ENCODE measurements at places on chromosomes 7 and 10.

DNA sequence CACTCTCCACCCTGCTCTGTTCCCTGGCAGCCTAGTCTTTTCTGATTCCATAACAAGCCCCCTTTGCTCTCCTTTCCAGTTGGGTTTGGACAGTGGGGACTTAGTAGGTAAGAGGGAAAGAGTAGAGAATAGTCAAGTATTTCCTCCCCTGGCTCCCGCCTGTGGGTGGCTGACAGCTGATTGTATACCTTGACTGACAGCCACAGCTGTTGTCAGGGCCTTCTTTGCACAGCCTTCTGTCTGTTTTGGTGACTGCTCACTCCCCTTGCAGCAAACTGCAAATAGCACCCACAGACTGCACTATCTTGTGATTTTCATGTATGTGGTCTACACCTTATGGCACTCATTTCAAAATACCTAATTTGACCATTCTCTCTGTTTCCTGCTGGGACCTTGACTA lies 486.3 kb downstream of the ACTR3B start:
- no peak for DNase-seq

DNA sequence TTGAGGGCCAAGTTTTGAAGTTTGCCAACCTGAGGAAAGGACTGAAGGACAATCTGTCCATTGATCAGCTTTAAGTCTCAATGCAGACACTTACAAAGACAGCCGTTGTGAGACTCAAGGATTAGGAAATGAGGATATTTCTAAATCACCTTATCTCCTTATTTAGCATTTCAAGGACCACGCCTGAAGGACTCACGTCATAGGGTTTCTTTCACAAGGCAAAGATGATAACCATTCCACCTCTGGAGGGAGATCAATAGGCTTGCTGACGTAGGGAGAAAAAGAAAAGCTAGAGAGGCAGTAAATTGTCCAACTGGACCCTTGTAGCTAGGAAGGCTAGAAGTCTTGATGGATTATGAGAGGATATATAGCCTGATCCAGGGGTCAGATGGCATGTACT lies 3.3 kb upstream of the ASB4 start:
- DNase-seq = no peak

DNA sequence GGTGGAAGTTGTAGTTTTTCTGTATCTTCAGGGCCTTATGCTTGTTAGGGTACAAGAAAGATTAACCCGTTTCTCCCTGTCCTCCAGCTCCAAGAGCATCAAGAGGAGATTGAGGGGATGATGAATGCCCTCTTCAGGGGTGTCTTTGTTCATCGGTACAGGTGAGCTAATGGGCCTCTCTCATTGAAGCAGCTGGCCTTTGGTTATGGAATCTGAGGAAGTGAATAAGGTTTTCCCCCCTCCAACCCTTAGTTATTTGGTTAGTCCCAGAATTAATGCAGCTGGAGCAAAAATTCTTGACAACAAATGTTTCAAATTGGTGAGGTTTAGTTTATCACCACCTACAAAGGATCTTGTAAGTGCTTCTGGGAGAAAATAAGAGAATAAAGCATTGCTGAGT lies 17.5 kb downstream of the STAG3 start:
- no peak for DNase-seq

- DNase-seq = no peak
These were observed 27.0 kb upstream of the GLI3 start for GRCh38 chr7:42263971-42264370.

- DNase-seq = no peak
These were observed 335.4 kb upstream of the PFKP start for GRCh38 chr10:2731940-2732339.

GRCh38 chr7:103912891-103913605 lies 76.4 kb downstream of the RELN start:
- no peak for DNase-seq

GRCh38 chr10:20740120-20740519 lies 157.0 kb downstream of the NEBL start:
- no peak for DNase-seq

GRCh38 chr10:57008189-57008588 lies 647.1 kb upstream of the ZWINT start:
- no peak for DNase-seq

- no peak for DNase-seq
These were observed 817.6 kb downstream of the PCDH15 start for GRCh38 chr10:53983431-53983830.

DNA sequence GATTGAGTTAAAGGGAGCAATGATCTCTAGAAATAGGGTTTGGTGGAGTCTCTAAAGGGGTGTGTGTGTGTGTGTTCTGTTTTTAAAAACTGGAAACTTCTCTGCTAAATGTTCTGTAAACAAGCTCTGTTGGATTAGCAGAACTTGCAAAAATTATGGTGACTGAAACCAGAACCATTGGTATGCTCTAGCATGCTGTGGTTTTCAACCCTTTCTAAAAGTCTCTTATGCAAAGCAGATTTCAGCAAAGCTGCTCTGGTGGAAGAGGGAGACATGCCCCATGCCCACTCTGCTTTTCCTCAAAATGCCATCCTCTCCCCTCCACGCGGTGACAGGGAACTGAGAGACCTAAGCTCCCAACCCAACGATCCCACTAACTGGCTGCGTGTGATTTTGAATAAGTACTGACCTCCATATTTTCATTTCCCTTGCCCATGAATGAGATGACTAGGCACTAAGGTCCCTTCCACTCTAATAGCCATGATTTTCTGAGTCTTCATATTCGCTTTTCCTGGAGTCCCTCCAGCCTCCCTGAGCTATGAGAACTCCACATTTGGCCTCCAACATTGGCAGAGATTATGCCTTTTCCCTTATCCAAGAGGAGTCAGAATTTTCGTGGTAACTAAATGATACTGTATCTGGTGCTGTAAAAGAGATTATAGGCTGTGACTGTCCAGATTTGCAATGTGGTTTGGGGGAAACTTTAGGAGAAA lies 117.3 kb upstream of the PALS2 start:
- no peak for DNase-seq

- DNase-seq = no peak
These were observed 1012.8 kb downstream of the LRMDA start for GRCh38 chr10:76444034-76444800.

DNA sequence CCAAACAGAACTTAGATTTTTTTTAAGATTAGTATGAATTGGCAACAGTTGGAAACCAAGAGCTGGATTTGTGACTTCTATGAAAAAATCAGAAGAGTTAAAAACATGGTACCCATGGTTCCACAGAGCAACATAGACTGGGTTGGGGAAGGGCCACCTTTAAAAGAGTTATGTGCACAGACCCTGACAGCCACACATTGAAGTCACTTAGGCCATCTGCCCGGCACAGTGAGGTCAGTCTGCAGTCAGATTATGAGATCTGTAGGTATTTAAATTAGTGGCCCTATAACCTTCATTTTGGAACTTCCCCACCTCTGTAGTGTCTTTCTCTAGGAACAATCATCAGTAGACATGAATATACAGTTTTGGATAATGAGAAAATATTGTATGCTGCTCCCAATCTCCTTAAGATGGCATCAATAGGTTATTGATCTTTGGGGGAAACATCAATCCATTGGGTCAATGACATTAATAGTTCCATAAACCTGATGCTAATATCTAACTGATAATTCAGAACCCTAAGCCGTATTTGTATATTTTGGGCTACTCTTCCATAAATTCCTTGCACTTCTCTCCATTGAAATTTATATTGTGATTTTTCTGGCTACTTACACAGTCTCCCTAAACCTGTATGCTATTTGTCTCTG lies 7.0 kb downstream of the ANKRD1 start:
- no peak for DNase-seq

DNA sequence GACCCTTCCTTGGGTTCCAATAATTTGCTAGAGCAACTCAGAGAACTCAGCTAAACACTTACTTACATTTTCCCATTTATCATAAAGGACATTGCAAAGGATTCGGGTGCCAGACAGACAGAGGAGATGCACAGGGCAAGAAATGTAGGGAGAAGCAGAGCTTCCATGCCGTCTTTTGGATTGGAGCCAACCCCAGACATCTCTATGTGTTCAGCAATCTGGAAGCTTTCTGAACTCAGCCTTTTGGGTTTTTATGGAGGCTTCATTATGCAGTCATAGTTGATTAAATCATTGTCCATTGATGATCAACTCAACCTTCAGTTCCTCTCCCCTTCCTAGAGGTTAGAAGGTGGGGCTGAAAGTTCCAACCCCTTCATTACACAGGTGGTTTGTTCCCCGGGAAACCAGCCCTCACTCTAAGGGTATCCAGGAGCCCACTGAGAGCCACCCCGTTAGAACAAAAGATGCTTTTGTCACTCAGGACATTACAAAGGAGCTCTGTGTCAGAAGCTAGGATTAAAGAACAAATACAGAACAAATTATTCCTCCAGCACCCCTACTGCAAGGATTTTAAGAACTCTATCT lies 211.9 kb upstream of the VSTM2A start:
- no peak for DNase-seq

GRCh38 chr10:80709866-80710265 lies 172.2 kb downstream of the SH2D4B start:
- no peak for DNase-seq

- DNase-seq = no peak
These were observed 49.5 kb downstream of the NEURL1 start for GRCh38 chr10:103542764-103543616.

DNA sequence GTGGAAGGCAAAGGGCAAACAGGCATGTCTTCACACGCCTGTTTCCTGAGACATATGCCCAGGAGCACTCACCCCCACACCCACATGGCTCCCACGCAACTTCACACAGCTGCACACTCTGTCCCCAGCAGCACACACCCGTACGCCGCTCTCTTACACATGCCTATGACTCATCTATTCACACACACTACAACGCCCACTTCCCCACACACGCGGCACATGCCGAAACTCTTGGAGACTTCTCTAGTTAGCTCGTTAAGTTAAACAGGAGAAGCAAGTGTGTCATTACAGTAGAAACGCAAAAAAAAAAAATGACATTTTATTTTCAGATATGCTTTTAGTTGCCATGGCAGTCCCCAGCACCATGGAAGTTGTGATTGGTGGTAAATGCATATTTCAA lies 6.7 kb downstream of the CALN1 start:
- DNase-seq = no peak

GRCh38 chr7:50808282-50808888 lies 25.7 kb upstream of the GRB10 start:
- no peak for DNase-seq

DNA sequence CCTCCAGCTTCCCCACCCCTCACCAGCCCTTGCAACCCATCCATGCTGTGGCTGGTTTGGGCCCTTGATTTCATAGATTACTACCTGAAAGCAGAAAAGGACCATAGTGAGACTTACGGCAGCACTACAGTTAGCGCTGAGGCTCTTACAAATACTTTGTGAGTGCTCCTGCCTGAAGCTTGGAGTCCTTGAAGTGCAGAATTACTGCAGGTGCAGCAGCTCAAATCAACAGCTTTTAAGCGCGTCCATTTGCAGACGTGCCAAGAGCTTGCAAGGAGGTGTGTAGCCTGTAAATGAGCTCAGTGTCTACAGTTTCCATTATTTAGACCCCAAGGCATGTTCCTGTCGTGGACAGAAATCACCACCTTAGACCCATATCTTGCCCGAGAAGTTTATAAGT lies 103.0 kb downstream of the CELF2 start:
- DNase-seq = no peak

GRCh38 chr7:47227762-47228177 lies 354.1 kb downstream of the TNS3 start:
- DNase-seq = no peak

DNA sequence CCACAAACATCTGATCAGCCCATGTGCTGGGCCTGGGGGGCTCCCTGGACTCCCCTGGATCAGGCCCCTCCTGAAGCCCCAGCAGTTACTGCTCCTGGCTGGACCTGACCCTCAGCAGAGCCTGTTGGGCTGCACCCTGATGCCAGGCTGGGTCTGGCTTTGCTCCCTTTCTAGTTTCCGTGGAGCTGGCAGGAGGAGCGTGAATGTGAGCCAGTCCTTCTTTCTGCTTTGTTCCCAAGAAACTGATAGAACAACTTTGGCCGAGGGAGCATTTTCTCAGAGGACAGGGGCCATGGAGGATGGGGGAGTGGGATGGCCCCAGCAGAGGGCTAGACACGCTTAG lies 128.2 kb downstream of the NEURL1 start:
- no peak for DNase-seq

- no peak for DNase-seq
These were observed 456.7 kb upstream of the FOXK1 start for GRCh38 chr7:4225361-4225771.

- DNase-seq = no peak
These were observed 53.9 kb downstream of the MYL10 start for GRCh38 chr7:101575168-101575567.

- no peak for DNase-seq
These were observed 9.9 kb downstream of the ANTXRL start for GRCh38 chr10:46296641-46297141.

- DNase-seq = peak; percentile 76
These were observed 51.9 kb upstream of the PRKAR1B start for GRCh38 chr7:778968-779451.

DNA sequence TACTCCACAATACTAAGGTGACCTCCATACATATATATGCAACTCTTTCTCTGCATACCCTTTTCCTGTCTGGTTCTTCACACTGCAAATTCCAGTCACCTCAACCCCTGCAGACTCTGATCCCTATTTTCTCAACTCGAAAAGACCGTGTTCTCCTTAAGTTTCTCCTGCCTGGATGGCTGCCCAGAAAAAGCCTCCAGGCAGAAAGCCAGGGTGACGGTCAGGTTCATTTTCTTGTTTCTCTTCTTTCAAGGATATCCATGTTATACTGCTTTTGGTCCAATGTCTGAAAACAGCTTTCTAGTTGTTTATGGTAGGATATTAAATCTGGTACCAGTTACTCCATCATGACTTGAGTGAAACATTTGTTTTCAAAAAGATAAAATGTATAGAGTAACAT lies 267.8 kb upstream of the MYO3A start:
- no peak for DNase-seq

- no peak for DNase-seq
These were observed 2.2 kb downstream of the MAP3K8 start for GRCh38 chr10:30436191-30436611.

GRCh38 chr7:91041901-91042484 lies 222.2 kb upstream of the FZD1 start:
- no peak for DNase-seq

GRCh38 chr10:27197980-27198620 lies 42.5 kb downstream of the ACBD5 start:
- DNase-seq = no peak

GRCh38 chr10:22427890-22428571 lies 82.7 kb downstream of the SPAG6 start:
- no peak for DNase-seq

DNA sequence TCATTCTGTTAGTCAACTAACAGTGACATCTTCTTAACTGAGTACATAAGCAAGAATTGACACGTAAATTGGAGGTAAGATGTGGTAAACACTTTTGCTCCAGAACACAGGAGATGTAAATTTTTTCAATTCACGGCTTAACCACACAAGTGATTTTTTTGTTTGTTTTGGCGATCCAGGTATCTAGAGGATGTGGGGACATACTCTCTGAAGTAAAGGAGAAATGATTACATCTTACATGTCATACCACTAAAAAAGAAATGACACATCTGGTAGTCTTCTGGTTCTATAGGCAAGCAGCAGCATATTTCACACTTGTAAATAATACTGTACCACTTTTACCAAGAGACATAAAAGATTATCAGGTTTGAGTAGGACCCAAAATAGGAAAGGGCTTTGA lies 200.3 kb upstream of the ZWINT start:
- DNase-seq = no peak
